Right lobe of liver (tissue), 6 donors: ENCODE measurements at places on chromosomes 13 and 19. TPM values are rescaled to one million over a fixed set of nuclear protein-coding genes. Genes with fewer than 3 reads are reported as not detected.

DNA sequence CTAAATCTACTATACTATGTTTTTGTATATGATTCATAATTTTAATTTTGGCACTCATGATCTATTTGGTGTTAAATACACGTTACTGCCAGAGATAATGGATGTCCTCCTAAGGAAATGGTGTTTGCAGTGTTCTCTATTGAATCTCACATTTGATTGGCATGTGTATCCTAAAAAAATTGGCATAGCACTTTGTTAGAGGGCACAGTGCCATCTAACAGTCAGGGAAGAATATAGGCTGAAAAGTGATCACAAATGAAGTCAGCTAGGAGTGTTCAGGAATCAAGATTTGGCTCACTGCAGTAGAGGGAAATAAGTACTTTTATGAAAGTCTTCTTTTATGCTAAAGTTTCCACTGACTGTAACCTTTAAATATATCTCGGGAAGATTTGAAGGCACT lies 624.6 kb downstream of the GPC6 start:
- no peak overlapping the region for H3K4me3 ChIP-seq
- H3K4me1 ChIP-seq: no peaks in the 10 kb centered on the region
- H3K36me3 ChIP-seq: no peaks in the 10 kb centered on the region
- DNase-seq: no peak
- H3K27me3 ChIP-seq: no peaks in the 10 kb centered on the region
- no peak overlapping the region for H3K27ac ChIP-seq

- H3K4me1 ChIP-seq: peaks cover 29% of the 10 kb centered on the region
- H3K27me3 ChIP-seq: no peaks in the 10 kb centered on the region
- H3K36me3 ChIP-seq: no peaks in the 10 kb centered on the region
- DNase-seq: no peak
- no peak overlapping the region for H3K4me3 ChIP-seq
These were observed 3.1 kb downstream of the ANKRD24 start for GRCh38 chr19:4185413-4186086.

DNA sequence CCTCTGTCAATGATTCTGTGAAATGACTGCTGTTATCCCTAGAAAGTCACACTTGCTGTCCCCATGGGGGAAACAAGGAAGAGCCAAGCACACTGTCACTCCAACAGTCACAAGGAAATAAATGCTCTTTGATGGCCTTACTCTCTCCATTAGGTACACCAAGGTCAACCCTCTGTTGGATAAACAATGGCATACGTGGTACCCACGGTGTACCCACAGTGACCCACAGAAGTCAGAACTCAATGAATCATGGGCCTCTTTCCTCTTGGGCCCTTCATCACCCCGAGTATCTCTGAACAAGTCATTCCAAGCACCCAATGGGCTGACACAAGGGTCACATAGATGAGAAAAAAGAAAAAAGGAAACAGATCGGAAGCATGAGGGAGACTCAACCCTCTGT lies 15.4 kb downstream of the DZIP1 start:
- no peaks in the 10 kb centered on the region for H3K4me1 ChIP-seq
- H3K27ac ChIP-seq: no peak overlapping the region
- DNase-seq: no peak
- no peaks in the 10 kb centered on the region for H3K36me3 ChIP-seq
- H3K27me3 ChIP-seq: no peaks in the 10 kb centered on the region

GRCh38 chr13:46775385-46776107 lies 21.4 kb downstream of the ESD start:
- H3K36me3 ChIP-seq: peaks cover 5% of the 10 kb centered on the region
- H3K27me3 ChIP-seq: no peaks in the 10 kb centered on the region
- H3K27ac ChIP-seq: no peak overlapping the region
- H3K4me3 ChIP-seq: no peak overlapping the region

DNA sequence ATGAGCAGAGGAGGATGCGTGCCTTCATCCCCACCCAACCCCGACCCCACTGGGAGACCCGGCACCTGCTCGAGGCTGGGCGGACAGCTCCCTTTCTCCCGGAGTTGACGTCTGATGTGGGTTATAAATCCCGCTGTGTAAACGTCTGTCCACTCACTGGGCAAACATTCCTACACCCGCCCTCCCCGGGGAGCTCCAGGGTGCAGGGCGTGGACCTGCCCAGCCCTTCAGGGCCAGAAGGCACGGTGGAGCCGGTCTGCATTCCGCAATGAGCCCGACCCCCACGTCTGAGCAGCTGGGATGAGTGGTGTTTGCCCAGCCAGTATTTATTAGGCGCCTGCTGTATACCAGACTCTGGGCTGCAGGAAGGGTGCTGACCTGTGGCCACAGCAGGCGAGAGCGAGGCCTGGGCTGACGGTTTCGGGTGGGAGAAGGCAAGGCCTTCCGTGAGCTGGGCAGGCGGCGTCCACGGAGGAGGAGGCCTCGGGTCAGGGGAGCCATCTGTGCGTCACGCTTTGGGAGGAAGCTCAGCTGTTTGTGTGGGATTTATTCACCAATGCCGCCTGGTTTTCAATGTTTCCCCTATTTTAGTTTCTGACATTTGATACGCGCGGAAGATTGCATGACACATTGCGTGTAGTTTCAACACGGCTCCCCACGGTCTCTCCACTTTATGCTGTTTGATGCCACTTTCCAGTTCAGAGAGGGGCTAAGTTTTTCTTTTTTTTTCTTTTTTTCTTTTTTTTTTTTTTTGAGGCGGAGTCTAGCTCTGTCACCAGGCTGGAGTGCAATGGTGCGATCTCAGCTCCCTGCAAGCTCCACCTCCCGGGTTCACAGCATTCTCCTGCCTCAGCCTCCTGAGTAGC lies 2.0 kb downstream of the MISP start:
- no peaks in the 10 kb centered on the region for H3K27me3 ChIP-seq
- no peak for DNase-seq
- no peak overlapping the region for H3K4me3 ChIP-seq
- H3K4me1 ChIP-seq: no peaks in the 10 kb centered on the region
- no peak overlapping the region for H3K27ac ChIP-seq

- no peak for DNase-seq
- no peaks in the 10 kb centered on the region for H3K4me1 ChIP-seq
- H3K36me3 ChIP-seq: no peaks in the 10 kb centered on the region
- no peak overlapping the region for H3K27ac ChIP-seq
- H3K27me3 ChIP-seq: no peaks in the 10 kb centered on the region
These were observed 68.6 kb upstream of the ARGLU1 start for GRCh38 chr13:106636492-106636891.

- no peaks in the 10 kb centered on the region for H3K27me3 ChIP-seq
- no peaks in the 10 kb centered on the region for H3K36me3 ChIP-seq
- no peak overlapping the region for H3K4me3 ChIP-seq
- peak overlapping the region; percentile 66 for H3K27ac ChIP-seq
- H3K4me1 ChIP-seq: peaks cover 10% of the 10 kb centered on the region
These were observed 2.2 kb downstream of the HCST start for GRCh38 chr19:35904311-35905068.

DNA sequence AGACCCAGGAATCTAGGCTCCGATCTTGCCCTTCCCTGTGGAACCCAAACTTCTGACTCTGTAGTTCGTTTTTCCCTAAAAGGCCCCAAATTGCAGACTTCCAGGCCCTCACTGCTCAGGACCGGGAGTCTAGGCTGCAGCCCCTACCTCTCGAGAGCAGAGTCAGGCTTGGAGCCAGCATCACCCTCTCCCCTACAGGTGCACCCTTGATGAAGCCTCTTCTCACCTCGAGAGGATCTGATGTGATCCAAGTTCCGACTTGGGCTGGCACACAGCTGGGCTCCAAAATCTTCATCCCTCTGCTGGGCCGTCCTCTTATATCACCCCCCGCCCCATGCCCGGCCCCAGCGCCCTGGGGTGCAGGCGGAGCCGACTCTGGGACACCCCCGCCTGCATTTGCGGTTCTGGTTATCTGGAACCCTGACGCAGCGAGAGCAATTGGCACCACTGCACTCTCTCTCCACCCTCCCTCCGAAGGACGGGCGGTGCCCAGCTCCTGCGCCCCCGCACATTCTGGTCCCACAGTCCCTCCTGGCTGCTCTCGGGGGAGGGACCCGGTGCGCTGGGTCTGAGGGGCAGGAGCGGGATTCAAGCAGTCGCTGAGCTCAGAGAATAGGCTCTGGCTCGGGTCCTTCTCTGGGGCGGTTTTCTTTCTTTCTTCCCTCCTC lies at the start of gene KLK7:
Gene KLK7 (minus strand): TSS at position 293 of the 668 bp plus-strand sequence. CDS start 1,518 bp downstream, outside the sequence.
- H3K27me3 ChIP-seq: no peaks in the 10 kb centered on the region
- no peak for DNase-seq
- H3K36me3 ChIP-seq: no peaks in the 10 kb centered on the region
- H3K4me3 ChIP-seq: no peak within 1 kb of the TSS
- H3K4me1 ChIP-seq: no peaks in the 10 kb centered on the region
- H3K27ac ChIP-seq: no peak within 1 kb of the TSS

DNA sequence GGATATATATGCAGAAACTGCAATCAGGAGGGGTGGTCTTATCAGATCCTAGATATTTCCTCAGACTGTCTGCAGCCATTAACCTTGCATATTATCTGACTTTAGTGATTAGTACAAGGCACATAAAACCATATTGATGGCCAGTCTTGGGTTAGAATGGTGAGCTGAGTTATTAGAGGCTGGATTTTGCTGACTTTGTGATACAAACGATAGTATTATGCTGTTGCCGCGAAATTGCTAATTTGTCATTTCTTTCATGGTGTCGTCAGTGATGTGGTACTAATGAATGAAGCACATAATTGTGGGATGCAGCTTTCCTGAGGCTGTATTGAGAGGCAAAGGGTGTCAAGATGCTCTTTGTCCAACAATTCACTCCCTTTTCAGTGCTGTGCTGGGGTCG lies 172.5 kb downstream of the TEX29 start:
- H3K27me3 ChIP-seq: no peaks in the 10 kb centered on the region
- no peak for DNase-seq
- no peaks in the 10 kb centered on the region for H3K36me3 ChIP-seq
- no peaks in the 10 kb centered on the region for H3K4me1 ChIP-seq
- no peak overlapping the region for H3K4me3 ChIP-seq

ADGRE3 gene
- 0.09 TPM for total RNA-seq

TBXA2R gene
- 3.2 TPM for total RNA-seq

F2RL3 gene
- total RNA-seq: 0.24 TPM

KLF1 gene
- total RNA-seq: 0.32 TPM

ZNF763 gene
- total RNA-seq: 1.2 TPM

CGB1 gene
- not detected for total RNA-seq

SOX21 gene
- total RNA-seq: not detected

TSHZ3 gene
- total RNA-seq: 1.2 TPM
